Activated CD4-positive, alpha-beta T cell treated with anti-CD3 and anti-CD28 coated beads, Interleukin-2, amount 50 U/mL, for 4 hours (primary cell): ENCODE measurements at places on chromosomes 4 and X.

DNA sequence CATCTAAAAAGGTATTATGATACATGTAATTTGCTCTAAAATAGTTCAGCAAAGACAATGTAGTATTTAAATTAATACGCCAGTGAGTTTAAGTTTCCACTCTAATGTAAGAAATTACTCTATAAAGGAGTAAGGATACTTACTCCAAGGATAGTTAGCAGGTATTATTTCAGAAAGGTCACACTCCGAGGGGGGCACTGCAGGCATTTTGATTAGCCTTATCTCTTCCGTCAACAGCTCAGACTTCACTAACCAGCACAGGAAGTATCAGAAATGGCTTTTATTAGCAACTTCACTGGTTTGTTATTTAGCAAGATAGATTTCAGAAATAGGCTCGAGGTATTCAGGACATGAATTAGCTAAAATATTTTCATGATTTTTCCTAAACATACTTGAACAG, 127.0 kb downstream of the COX18 start:
- DNase-seq: no peak

GRCh38 chr4:12144051-12144450, 715.4 kb upstream of the HS3ST1 start:
- no peak for DNase-seq

GRCh38 chrX:141405853-141406492, 163.7 kb upstream of the SPANXC start:
- DNase-seq: no peak

GRCh38 chr4:166941629-166942028, 292.7 kb downstream of the SPOCK3 start:
- no peak for DNase-seq

- peak; percentile 6 for DNase-seq
Measured at GRCh38 chr4:71184195-71184781, 154.5 kb upstream of the SLC4A4 start.

DNA sequence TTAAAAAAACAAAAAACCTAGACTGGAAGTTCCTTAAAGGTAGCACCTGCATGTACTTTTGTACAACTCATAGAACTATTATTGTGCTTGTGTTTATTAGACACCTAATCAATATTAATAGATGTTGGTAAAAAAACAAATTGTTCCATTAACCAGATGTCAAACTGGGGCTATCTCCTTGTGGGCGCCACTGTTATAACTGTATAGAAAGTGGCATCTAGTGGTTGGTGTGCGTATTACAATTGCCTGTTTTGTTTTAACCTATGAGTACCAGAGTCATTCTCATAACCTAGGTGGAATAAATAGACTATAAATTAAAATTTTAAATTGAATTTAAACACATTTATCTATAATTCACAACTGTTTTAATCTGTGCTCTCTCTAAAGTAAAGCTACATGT, 97.4 kb downstream of the COL4A5 start:
- DNase-seq: no peak

DNA sequence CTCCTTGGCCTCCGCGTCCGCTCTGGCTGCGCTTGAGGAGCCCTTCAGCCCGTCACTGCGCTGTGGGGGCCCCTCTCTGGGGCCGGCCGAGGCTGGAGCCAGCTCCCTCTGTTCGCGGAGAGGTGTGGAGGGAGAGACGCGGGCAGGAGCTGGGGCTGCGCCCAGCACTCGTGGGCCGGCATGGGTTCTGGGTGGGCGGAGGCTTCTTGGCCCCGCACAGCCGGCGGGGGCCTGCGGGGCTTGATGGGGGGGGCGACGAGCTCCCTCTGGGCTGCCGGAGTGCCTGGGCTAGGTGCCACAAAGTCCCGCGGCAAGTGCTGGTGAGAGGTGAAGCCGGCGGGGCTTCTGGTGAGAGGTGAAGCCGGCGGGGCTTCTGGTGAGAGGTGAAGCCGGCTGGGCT, 61.9 kb downstream of the ANKRD50 start:
- DNase-seq: no peak

DNA sequence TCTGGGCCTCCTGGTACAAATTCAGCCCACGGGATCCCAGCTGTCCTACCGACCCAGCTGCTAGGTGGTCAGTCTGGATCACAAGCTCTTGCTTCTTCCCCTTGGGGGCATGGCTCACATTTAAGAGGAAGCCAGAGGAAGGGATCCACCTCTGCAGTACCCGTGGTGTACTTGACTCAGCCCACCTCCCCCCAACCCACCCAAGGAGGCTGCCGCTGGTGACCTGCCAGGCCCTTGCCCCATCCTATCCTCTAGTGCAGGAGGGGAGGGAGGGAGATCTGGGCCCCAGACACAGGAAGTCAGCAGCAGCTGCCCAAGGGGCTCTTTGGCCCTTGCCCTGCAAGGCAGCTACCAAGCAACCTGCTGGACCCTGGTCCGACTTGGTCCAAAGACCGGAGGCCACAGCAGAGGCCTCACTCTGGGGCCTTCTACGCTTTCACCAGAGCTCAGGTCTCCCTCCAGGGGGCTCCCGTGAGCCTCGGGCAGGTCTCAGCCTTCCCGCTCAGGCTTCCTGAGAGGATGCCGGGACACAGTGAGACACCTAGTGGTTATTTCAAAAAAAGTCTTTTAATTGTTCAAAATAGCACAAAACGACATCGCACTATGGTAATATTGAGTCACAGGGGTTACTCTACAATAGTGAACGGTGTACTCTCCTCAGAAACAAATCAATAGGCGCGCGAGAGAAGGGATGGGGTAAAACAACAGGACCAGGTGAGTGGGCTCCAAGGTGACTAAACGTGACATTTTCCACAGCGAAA, 2.7 kb upstream of the RENBP start:
- peak; percentile 74 for DNase-seq

DNA sequence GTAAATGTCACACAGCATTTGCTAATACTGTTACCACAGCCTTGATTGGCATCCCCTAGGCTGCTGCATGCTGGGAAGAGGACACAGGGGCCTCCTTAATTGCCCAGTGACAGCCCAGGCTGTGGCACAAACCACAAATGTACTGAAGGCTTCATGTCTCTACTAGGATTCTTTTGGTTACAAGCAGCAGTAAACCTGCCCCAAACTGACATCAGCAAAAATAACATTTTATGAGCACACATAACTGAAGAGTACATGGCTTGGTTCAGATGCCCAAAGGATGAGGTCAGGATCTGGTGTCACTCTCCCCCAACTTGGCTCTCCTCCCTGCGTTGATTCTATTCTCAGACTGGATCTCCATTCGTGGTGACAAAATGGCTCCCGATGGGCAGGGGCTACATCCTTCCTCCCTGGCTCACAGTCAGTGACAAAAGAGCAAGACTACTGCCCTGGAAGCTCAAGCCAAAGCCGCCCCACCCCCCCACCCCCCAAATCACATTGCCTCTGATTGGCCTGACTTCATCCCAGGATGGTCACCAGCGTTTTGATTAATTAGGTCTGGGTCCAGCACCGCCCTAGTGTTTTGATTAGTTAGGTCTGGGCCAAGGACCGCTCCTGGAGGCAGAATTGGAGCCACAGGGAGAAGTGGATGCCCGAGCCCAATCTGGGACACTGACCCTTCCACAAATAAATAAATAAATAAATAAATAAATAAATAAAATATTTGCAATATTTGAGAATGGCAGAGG, 180.5 kb upstream of the RBPJ start:
- no peak for DNase-seq

GRCh38 chrX:57104406-57104805, 16.9 kb downstream of the SPIN2B start:
- DNase-seq: no peak

DNA sequence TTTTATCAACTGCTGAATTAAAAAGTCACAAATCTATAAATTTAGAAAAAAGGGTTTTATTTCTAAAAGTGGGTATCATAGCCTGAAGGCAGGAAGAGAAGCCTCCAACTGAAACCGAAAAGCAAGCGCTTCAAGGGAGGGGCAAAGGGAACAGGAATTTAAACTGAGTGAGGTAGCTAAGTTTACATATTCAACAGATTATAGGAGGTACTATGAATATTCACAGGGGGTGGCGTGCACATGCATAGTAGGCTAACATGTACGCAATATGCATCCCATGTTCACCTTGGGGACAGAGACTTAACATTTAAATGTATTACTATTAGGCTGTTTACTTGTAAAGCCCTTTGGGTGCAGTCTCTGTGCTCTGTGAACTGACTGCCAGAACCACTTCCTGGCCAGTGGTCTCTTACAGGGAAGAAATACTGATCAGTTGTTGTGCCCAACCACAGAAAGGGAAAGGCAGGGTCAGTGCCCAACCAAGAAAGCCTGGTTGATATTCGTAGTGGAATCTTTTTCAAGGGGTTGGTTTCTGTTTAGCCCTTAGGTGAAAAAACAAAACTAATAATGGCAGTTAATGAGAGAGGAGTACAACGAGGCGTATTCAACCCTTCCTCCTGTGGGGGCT, 168.7 kb upstream of the GALNTL6 start:
- DNase-seq: no peak

- no peak for DNase-seq
Measured at GRCh38 chr4:8514391-8514790, 65.8 kb upstream of the GPR78 start.

GRCh38 chrX:98568795-98569194, 1685.1 kb downstream of the RPA4 start:
- DNase-seq: no peak

- DNase-seq: no peak
Measured at GRCh38 chrX:23372220-23372902, 37.7 kb downstream of the PTCHD1 start.

- no peak for DNase-seq
Measured at GRCh38 chr4:80140194-80140593, 57.1 kb upstream of the PRDM8 start.

DNA sequence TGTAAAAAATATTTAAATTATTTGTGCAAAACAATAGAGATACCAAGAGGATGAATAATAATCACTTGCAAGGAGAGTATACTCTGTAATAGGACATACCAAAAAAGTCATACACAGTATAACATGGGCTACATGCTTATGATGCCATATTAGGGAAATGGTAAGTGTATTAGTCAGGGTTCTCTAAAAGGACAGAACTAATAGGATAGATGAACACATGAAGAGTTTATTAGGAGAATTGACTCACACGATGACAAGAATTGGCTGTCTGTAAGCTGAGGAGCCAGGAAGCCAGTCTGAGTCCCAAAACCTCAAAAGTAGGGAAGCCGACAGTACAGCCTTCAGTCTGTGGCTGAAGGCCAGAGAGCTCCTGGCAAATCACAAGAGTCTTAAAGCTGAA, 151.2 kb downstream of the DTHD1 start:
- DNase-seq: no peak

DNA sequence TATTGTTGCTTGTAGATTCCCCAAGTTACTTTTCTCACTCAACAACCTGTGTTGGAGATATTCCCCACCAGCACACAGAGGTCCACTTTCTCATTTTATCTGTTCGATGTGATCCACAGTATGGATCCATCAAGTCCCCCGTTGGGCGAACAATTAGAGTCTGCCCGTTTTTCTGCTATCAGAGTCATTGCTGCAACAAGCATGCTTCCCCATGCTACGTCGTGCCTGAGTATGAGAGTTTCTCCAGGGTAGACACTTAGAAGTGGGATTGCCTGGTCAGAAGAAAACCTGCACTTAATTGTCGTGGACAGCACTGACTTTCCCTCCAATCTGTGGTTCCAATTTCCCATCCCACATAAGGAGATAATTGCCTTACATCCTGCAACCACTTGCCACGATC, 62.7 kb upstream of the SHOX start:
- no peak for DNase-seq

GRCh38 chrX:57227691-57228090, 58.8 kb upstream of the FAAH2 start:
- no peak for DNase-seq

- DNase-seq: no peak
Measured at GRCh38 chr4:94448815-94449375, 2.8 kb upstream of the PDLIM5 start.

- no peak for DNase-seq
Measured at GRCh38 chr4:26812049-26812714, 48.5 kb upstream of the STIM2 start.

- DNase-seq: no peak
Measured at GRCh38 chrX:105882581-105883275, 60.4 kb downstream of the NRK start.

DNA sequence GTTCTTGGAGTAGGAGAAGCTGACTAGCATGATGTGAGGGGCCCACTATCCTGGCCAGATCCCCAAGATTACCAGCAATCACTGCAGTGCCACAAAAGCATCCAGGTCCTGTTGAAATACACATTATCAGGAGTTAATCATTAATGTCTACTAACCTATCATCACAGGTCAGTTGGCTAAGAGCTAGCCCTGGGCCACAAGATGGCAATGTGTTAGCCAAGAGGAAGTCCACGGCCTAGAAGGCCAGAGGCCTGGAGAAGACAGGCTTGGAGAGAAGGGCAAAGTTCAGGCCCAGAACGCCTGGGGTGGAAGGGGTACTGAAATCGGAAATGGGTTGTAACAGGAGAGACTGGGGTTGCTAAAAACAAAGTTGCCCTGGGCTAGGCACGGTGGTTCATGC, 19.9 kb upstream of the KIAA1210 start:
- DNase-seq: no peak
